ENCODE measurements at places on chromosomes 3 and 15. TPM values are rescaled to one million over a fixed set of nuclear protein-coding genes. Genes with fewer than 3 reads are reported as not detected.

LMCD1 gene
- polyA plus RNA-seq, result 28.0 TPM

IL5RA gene
- polyA plus RNA-seq, result 0.92 TPM

ITIH1 gene
- polyA plus RNA-seq, result not detected

APEH gene
- polyA plus RNA-seq, result 154 TPM

C3orf80 gene
- polyA plus RNA-seq, result 0.34 TPM

HYKK gene
- polyA plus RNA-seq, result 8.2 TPM

OXNAD1 gene
- 19.1 TPM for polyA plus RNA-seq

PLA2G4F gene
- polyA plus RNA-seq, result 0.68 TPM

UTS2B gene
- polyA plus RNA-seq, result 1.9 TPM

Data from left renal pelvis (tissue), 4 donors.